ENCODE measurements at places on chromosomes 11 and 22.

DNA sequence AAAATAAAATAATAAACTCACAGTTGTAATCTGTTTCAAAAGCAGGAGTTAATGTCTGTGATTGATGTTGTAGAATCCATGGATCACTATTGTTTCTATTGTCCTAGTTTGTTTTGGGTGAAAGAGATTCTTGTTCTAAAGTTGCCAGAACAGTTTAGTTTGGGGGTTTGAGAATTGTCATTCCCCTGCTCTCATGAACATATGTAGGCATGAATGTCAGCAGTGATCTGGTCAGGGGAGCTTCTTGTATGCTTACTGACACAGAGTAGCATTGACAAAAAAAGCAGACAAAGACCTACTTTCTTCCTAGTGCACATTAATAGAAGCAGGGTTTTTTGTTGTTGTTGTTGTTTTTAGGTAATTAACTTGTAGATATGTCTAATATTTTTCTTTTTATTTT lies 38.6 kb downstream of the ARHGAP1 start:
- DNase-seq, result no peak

DNA sequence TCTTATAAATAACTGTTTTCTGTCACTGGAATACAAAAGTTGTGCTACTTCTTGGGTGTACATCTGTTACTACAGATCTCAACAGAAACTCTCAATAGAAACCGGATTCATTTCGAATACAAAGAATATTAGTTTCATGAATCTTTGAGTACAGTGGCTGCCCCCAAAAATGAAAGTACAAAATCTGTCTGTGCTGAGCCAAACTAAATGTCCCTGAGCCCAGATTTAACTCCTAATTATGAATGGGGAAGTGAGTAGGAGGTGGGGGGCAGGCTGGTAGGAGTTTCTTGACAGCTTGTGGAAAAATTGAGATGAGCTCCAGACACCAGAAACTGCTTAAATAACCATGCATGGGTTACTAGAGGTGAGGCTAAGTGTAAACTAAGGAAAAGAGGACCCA lies 41.6 kb downstream of the PITPNB start:
- DNase-seq, result no peak

GRCh38 chr11:32435511-32435941 lies at the start of gene WT1:
Gene WT1, minus strand, starts transcription at chr11:32435539.
- no peak for DNase-seq

- no peak for DNase-seq
These were observed 26.9 kb upstream of the CYB5R3 start for GRCh38 chr22:42676059-42676607.

DNA sequence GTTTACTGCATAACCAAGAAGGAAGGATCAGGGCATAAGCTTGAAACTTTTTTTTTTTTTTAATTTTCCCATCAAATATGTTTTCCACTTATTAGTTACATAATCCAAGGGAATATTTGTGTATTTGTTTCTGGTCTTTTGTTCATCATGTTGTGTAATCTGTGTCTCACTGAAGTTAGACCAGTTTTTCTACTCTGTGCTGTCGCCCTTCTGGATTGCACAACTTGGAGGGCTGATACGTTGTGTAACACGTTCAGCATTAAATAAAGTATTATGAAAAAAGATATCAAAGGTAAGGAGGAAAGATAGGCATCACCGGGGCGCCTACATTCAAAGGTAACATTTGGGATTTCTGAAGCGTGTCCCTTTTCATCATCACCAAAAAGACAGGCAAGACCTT lies 3.3 kb upstream of the E2F8 start:
- DNase-seq, result no peak

DNA sequence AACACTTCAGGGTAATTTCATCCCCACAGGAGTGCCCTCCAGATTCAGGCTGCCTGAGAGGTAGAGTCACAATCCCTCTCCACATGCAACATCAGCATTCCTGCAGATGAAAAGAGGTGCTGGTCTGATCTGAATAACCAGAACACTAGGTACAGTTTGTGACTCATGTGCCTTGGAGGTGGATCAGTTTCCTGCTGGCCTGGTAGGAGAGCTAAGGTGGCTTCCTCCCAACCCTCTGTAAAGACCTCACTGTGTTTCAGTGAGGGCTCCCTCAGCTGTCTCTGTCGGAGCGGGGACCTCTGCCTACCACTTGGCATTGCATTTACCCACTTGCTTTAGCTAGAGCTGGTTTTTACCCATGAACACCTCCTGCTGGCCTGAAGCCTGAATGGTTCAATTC lies 7.6 kb downstream of the OR9G1 start:
- no peak for DNase-seq

DNA sequence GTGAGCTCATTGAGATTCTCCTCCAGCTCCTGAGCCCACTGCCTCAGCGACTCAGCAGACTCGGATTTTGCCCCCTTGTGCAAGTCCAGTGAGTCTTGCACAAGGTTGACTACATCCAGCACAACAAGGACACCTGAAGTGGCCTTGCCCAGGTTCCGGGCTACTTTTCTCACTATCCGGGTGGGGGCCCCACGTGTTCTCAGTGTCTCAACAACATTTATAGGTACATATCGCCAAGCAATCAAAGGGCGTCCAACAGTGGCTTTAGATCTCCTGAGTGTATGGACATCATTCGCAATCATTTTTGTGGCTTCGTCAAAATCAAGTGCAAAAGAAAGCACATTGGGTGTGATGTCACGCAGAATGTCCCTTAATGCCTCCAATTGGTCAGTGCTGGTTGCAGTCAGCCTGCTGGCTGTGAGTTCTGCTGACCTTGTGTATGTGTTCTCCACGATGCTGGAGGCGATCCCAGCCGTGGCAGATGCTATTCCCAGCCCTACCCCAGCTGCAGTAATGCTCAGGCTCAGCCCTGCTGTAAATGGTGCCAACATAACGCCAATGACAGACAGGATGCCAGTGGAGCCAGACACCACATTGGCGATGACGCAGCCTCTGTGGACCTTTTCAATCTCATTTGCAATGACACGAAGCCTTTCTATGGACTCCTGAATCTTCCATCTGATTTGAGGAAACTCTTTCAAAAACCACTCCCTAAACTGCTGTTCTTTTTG lies 10.3 kb downstream of the APOL4 start:
- DNase-seq, result no peak

GRCh38 chr11:80041136-80042000 lies 600.5 kb upstream of the TENM4 start:
- DNase-seq, result no peak

- no peak for DNase-seq
These were observed 29.9 kb downstream of the CHRDL2 start for GRCh38 chr11:74701351-74701750.

GRCh38 chr22:39624501-39624821 lies 53.9 kb downstream of the CACNA1I start:
- DNase-seq, result no peak

DNA sequence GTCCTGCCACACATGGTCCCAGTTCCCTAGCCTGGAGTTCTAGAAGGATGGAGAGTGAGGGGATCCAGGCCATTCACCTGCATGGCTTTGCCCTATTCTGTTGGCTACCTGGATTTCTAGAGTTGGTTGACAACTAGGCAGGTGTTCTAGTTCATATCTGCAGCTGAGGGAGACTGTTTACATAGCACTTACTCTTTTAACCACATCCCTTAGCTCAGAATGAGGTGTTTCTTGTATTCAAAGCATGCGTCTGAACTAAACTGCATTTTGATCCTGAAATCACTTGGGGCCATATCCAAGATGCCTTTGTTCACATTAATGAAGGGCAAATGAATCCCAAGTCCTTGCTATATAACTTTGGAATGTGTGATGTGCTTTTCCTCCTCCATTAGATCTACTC lies 60.9 kb downstream of the SYT13 start:
- no peak for DNase-seq

DNA sequence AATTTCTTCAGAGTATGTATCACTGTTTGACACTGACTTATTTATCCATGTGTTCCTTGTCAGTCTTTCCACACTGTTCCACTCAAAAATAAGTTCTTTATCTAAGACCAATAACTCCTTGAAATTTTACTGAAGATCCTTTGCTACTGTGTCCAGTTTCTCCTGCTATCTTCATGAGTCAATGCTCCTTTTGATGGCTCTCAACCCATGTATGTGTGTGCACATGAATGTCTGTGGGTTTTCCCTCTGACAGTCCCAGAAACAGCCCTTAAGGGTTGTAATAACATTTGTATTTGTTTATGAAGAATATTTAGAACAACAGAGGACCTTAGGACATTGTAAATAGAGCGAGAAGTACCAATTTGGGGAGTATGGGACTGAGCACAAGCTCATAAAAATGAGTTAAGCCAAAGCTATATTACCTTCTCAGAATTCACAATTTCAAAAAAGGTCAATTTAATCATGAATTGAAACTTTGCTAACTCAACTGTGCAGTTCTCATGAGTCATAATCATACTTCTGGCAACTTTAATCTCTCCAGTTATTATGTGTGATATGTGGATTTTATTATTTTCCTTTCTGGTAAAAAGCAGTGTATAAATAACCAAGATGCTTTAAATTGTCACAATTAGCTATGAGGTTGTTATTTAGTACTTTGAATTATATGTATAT lies 533.6 kb downstream of the CNTN5 start:
- no peak for DNase-seq

- DNase-seq, result no peak
These were observed 26.6 kb downstream of the CCDC90B start for GRCh38 chr11:83259559-83259958.

DNA sequence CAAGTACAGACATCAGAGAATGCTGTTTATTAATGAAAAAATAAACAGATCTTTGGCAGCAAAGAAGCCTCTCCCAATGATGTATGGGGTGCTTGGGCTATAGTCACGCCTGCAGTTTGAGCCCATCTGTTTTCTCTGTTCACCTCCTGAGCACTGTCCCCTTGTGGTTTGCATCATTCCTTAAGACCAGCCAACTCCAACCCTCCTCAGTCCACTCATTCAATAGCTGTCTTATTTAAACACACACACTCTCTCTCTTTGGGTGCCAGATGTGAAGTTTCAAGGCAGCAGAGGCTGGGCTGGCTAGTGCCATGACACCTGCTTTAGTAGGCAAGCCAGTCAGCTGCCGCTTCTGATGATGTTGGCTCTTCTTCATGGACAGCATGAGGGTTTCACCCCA lies 58.1 kb downstream of the POLD3 start:
- DNase-seq, result no peak

DNA sequence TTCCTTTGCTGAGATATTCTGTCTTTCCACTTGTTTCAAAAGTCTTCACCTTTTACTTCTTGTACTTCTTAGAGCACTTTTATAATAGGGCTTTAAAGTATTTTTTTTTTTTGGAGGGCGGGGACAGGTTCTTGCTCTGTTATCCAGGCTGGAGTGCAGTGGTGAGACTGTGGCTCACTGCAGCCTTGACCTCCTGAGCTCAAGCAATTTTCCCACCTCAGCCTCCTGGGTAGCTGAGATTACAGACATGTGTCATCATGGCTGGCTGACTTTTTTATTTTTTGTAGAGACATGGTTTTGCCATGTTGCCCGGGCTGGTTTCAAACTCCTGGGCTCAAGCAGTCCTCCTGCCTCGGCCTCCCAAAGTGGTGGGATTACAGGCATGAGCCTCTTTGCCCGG lies 57.9 kb downstream of the DYNC2H1 start:
- DNase-seq, result no peak

GRCh38 chr22:44049486-44050231 lies 25.6 kb downstream of the PARVB start:
- DNase-seq, result no peak

DNA sequence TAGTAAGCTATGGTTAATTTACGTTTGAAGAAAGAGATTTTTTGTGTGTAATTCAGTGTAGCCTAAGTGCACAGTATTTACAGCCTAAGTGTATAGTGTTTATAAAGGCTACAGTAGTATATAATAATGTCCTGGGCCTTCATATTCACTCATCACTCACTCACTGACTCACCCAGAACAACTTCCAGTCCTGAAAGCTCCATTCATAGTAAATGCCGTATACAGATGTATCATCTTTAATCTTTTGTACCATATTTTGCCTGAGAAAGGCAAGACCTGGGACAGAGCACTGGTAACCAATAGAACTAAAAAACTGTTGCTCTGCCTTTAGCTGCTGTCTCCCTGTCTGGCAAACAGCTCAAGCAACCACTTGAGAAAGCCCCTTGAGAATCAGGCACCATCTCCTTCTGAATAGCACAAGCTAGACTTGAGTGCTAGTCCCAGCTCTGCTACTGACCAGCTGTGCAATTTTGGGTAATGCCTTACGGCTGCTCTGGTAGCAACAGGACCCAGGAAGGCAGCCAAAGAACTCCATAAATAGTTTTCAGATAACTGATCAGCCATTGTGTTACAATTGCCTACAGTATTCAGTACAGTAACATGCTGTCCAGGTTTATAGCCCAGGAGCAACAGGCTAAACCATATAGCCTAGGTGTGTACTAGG lies 131.3 kb downstream of the KCNC1 start:
- no peak for DNase-seq

DNA sequence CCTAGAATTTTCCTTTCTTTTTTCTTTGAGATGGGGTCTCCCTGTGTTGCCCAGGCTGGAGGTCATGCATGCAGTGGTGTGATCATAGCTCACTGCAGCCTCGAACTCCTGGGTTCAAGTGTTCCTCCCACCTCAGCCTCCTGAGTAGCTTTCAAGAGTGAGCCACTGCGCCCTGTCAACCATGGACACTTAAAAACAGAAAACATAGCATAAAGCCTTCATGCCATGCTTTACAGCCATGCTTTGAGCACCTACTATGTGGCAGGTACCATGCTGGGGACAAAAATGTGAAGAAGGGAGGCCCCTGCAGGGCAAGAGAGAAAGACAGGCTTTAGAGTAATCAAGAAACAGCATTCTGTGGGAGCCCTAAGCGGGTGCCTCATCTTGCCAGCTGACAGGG lies 13.7 kb upstream of the GNB1L start:
- DNase-seq, result no peak

DNA sequence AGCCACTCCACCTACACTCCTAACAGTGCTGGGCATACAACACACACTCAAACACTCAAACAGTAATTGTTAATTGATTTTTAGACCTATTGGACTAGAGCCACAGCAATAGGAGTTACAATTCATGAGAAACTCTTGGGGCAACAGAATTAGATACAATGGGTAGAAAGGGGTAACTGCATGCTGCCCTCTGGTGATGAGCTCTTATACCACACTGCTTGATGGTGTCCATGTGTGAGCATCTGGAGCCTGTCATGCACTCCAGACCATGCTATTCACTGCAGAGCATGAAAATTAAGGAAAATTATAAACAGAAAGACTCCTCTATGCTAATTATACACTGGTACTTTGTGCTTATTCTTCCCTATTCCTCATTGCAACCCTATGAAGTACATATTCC lies 975.5 kb upstream of the CCDC90B start:
- no peak for DNase-seq

DNA sequence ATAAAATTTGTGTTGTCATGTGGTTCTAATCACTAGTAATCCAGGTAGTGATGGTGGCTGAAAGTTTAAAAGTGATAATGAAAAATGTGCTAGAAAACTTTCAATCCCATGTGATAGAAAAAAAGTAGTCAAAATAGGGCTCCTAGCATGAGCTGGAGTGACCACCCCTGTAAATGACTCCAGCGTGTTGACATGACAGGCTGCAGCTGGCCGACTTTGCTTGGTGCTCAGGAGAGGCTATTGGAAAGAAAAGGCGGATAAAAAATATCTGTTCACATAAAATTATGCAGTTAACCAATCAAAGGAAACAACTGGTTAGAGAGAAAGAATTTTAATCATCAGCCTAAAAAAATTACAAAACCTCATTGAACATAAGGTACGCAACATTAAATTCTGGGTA lies 16.9 kb upstream of the MTCH2 start:
- DNase-seq, result no peak
